Activated T-cell treated with anti-CD3 and anti-CD28 coated beads for 4 hours (primary cell): ENCODE measurements at places on chromosomes 1 and 21.

DNA sequence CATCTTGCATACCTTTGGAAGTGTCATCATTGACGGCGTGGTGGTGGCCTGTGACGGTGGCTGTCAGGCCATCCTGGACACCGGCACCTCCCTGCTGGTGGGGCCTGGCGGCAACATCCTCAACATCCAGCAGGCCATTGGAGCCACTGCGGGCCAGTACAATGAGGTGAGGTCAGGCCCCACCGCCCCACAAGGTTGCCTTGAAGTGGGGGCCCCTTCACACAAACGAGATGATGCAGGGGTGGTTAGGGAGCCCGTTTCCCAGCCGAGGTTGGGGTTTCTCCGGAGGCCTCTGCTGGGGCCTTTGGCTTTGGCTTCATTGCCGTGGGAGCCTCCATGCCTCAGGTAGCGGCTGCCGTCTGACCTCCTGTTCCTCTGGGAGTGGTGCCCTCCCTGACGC, 29.6 kb downstream of the KCNA10 start:
- DNase-seq: no peak

GRCh38 chr1:168794057-168794456, 65.1 kb upstream of the DPT start:
- DNase-seq: no peak

DNA sequence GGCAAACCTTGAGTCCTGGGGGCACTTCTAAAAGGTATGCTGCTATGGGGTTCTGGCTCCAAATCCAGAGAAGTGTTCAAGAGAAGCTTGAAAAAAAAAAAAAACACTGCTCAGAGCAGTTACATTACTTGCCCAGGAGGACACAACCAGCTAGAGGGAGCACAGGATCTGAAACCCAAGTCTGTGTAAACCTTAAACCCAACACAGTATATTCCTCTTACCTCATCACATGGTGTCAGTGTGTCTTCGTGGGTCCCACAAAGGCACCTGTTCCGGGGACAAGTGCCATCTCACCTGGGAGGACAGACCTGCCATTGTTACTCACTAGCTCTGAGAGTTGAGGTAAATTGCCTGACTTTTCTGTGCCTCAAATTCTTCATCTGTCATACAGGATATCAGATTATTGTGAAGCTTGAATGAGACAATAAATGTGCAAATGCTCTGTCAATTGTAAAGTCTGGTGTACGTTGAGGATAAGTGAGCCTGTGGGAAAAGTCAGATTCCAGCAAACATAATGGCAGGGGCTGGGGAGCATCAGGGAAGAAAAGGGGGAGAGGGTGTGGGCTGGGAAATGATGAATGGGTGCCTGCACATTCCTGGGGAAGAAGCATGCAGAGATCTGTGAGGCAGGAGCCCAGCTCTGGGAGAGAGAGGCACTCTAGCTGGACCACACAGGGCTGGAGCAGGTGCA, 170.4 kb upstream of the ZC3H12A start:
- DNase-seq: no peak

- DNase-seq: no peak
Observed at GRCh38 chr21:33461538-33462250, 18.1 kb downstream of the TMEM50B start.
